ENCODE measurements at places on chromosomes 12 and 14.

DNA sequence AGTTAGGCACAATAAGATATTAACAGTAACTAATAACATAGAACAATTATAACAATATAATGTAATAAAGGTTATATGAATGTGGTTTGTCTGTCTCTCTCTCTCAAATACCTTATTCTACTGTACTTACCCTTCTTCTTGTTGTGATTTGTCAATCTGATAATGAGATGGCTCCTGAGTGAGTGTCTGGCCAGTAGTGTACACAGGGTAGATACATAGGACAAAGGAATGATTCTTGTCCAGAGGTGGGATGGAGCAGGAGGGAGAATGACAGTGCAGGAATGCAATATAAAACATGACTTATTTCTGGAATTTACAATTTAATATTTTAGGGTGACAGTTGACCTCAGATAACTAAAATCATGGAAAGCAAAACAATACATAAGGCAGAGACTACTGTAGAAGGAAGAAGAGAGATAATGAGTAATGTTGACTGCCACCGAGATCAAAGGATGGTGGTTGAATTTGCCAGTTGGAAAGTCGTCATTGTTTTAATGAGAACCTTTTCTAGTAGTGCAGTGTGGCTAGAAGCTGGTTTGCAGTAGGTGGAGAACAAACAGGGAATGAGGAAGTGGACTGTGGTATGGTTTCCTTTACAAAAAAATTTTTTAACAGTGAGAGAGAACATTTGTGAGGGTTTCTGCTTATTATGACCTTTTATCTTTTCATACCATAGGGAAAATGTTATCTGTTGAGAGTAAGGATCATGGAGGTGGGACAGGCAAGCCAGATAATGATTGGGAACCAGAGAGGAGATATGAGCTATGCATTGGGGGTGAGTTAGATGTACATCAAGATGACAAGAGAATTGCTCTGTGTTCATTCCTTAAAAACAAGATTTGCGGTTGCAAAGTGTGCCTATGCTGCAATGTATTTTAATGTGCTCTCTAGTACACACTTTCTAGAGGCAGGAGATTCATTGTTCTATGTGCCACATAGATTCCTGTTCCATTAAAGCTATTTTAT, 458.3 kb downstream of the BTG1 start:
- DNase-seq = no peak

DNA sequence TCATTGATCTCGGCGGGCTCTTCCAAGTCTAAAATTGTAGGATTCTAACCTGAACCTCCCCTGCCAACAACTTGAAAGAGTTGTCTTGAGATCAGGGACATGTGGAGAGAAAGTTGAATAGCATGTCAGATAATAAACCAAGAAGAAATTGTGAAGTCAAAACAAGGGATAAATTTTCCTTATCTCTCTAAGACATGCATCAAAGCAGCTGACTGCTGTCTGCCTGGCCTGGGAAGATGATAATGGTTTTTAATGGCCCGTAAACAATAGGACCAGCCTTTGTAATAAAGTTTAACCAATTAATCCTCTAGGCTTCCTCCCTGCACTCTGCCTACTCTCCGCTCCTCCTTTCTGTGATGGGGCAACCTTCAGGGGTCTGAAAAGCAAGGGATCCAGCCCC, 67.9 kb downstream of the DPF3 start:
- no peak for DNase-seq

- no peak for DNase-seq
These were observed 11.1 kb downstream of the DAAM1 start for GRCh38 chr14:59199614-59200013.

DNA sequence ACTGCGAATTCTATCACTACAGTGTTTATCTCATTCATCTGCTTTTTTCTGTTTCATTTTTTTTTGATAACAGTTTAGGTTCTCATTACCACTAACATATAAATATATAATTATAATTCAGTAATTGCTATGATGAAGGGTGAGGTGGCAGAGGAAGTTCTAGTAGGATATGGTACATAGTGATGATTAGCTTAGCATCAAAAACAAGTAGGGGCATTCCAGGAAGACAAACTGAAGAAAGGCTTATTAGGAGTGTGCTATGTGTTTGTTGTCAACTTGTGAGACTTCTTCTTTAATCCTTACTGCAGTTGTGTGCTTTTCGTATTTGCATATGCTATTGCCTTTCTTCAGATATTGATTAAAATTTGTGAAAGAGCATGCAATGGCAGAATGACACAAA, 20.6 kb downstream of the FUT8 start:
- no peak for DNase-seq

DNA sequence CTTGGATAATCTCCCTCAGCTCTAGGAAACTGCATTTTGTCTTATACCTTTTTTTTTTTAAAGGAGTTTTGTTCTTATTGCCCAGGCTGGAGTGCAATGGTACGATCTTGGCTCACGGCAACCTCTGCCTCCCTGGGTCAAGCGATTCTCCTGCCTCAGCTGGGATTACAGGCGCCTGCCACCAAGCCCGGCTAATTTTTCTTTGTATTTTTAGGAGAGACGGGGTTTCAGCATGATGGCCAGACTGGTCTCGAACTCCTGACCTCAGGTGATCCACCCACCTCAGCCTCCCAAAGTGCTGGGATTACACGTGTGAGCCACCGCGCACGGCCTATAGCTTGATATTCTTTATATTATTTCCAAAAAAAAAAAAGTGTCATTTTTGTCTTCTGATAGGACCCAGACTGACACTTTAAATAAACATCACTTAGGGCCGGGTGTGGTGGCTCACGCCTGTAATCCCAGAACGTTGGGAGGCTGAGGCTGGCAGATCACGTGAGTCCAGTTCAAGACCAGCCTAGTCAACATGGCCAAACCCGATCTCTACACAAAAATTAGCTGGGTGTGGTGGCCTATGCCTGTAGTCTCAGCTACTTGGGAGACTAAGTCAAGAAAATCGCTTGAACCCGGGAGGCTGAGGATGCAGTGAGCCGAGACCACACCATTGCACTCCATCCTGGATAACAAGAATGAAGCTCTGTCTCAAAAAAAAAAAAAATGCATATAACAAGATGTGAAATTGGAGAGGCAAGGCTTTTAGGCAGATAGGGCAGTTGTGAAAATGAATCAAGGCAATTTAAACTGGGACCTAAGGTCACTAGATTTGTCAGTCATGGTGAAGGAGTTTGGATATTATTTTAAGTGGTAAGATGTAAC, 18.4 kb downstream of the SLC2A3 start:
- DNase-seq = no peak

DNA sequence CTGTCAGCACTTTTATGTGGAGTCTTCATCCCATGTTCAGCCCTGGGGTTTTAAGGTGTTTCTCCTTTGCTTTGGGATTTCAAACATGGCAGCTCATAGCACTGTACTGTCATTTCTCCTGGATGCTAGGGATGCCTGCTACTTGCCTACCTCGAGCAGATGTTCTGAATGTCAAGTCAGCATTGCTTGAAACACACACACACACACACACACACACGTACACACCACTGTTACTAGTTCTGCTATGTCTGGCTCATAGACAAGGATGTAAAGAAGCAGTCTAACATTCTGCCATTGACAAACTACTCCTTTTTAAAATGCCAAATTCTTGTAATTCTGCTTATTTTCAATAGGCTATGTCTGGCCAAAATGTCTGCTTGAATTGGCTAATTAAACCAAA, 72.7 kb downstream of the SAMD4A start:
- no peak for DNase-seq

DNA sequence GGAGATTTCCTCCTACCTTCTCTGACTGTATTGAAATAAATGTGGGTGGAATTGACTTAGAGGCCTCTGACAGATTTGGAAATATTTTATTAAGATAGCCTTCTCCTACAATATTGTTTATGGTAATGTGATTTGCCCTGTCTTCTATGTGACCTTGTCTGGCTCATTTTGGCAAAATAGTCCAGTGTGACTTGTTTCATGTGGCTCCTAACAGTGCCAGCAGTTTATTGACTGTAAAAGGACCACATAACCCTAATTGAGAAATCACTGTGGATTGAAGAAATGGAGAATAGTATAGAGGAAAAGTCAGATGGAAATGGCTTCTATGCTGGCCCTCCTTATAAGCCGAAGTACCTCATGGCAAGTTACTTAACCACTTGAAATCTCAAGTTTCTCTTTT, 170.9 kb upstream of the PTPRQ start:
- DNase-seq = no peak

DNA sequence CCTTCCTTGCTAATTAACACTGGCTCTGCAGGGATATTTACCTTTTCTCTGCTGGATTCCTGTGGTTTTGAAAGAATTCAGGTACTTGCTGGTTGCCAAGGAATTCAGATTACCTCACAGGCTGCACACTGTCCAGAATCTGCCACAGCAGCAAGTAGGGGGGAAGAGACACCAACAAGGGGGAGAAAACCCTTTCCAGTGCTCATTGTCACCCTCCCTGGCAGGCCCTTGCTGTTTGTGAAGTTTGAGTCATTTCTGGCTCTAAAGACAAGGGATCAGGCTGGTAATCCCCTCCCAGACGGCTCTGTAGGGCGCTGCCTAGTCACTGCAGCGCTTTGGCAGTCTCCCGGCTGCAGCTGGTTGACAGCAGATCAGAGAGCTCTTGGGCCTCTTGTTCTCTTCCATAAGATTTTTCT, 50.8 kb downstream of the TTLL5 start:
- no peak for DNase-seq

DNA sequence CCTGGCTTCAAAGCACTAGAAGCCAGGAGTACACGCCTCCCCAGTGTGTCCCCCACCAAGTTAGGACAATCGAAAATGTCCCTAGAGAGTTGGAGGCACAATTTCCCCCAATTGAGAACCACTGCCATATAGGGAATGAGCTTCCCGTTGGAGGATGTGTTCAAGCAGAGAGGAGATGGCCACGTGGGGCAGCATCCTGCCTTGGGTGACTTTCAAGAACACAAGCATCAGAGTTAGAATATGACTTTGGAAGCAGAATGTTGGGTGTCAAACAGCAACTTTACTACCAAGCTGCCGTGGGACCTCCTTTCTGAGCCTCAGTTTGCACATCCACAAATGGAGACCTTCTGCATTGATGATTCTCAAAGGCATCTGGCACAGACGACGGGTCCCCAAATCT, 56.5 kb downstream of the RFLNA start:
- no peak for DNase-seq

GRCh38 chr12:42585154-42585840, 4.2 kb downstream of the PRICKLE1 start:
- no peak for DNase-seq

DNA sequence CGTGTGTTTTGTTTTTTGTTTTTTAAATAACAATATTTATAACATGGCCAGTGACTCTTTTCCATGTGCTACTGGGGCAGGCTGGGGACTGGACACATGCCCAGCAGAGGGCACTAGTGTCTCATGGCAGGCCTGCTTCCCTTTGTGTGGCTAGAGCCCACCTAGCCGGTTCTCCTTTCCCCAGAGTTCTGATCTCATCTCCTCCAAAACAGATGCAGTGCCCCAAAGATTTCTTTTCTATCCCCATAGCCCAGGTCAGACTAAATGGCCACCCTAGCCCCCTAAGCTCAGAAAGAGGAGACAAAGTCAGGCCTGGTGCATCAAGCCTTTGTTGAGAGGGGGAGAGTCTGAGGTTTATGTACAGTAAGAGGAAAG, 21.2 kb downstream of the PRPF40B start:
- DNase-seq = peak; percentile 85

- no peak for DNase-seq
These were observed 69.6 kb upstream of the TMEM132D start for GRCh38 chr12:129973236-129973961.

DNA sequence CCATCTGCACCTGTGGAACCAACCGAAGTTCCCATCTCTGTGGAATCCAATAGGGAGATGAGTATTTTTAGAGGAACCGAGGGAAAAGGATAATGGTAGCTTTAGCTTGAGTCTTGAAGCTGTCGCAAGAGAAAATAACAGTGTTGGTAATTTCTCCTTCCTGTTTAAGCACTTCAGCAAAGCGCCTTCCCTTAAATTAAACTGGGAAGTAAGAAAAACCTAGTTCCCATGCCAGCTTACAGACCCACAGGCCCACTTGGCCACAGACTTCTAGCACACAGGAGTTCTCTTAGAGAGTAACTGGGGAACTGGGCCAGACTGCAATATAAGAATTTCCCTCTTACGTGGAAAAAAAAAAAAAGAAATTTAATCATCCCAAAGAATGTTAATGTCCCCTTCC, 223.8 kb downstream of the EFCAB11 start:
- no peak for DNase-seq

- DNase-seq = no peak
These were observed 9.9 kb upstream of the ADIPOR2 start for GRCh38 chr12:1680804-1681492.

GRCh38 chr12:49827051-49827400, 1.2 kb downstream of the NCKAP5L start:
- DNase-seq = no peak
